ENCODE measurements at places on chromosomes 12 and 14.

DNA sequence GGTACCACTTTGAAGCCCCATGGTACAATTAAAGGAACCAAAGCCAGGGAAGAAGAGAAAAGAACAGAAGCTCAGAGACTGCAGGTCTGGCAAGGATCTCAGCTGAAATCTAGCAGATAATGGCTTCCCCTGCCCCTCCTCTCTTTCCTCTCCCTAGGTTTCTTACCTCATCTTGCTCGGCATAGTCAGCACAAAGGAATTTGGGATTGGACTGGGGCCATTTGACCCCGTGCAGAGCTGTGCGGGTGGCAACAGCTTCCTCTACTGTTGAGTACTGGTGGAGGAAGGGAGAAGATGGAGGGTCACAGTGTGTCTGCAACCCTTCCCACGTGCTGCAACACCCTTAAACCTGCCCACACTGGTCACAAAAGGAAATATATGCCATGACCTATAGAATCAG is 4.7 kb upstream of the CDH24 start:
- DNase-seq, result peak; percentile 93

DNA sequence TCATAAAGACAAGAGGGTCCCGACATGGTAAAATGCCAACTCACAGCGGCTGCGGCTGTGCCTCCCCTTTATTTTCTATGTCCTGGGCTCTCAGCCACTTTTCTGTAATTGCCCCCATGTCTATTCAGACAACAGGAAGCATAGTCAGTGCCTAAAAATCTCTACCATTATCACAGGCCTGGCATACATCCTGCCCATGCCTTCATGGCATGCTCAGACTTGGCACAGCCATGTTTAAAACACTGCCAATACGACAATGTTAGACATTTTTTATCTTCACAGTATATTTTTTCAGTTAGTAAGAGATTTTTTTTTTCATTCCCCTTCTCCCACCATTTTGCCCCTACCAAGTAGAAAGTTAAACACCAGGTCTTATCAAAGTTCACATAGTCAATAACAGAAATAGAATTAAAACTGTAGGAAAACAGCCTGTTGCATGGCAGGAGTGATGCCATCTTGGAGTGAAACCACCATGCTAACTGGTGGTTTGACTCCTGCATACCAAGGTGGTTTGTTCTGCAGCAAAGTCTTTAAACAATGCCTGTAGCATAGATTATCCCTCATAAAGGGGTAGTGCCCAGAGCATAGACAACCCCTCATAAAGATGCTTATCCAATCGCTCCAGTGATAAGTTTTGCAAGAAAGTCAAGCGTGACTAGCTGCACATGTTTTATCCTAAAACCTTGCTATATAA is 18.9 kb upstream of the CERS5 start:
- DNase-seq, result peak; percentile 88

DNA sequence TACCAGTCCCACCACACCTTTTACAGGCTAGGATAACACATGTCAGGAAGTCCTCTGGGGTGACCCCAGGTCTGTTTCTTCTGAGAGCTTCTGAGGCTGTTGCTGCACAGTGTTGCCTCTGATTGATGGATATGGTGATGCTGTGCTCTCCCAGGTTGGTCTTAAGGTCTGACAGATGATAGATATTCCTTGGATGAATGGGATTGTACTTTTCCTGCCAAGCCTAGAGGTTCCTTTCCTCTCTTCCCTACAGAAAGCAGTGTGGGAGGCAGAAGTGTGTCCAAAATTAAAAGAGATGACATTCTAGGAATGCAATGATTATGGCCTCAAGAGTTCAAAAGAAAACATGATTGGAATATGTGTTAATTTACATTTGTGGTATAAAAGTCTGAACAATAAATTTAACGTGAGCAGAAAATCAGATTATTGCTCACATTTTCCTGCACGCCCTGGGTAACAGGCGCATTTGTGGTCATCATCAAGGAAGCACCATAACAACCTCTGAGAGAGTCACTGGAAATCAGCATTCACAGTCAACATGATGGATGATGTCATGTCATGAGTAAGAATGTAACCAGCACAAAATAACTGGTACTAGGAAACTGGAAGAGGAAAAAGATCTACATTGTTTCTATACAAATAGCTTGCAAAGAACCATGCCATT is 73.7 kb downstream of the BBS10 start:
- DNase-seq, result peak; percentile 64

- DNase-seq, result peak; percentile 4
Measured at GRCh38 chr14:38309522-38310277, 53.8 kb upstream of the CLEC14A start.

- DNase-seq, result no peak
Measured at GRCh38 chr12:107512391-107512790, 173.2 kb upstream of the PWP1 start.

DNA sequence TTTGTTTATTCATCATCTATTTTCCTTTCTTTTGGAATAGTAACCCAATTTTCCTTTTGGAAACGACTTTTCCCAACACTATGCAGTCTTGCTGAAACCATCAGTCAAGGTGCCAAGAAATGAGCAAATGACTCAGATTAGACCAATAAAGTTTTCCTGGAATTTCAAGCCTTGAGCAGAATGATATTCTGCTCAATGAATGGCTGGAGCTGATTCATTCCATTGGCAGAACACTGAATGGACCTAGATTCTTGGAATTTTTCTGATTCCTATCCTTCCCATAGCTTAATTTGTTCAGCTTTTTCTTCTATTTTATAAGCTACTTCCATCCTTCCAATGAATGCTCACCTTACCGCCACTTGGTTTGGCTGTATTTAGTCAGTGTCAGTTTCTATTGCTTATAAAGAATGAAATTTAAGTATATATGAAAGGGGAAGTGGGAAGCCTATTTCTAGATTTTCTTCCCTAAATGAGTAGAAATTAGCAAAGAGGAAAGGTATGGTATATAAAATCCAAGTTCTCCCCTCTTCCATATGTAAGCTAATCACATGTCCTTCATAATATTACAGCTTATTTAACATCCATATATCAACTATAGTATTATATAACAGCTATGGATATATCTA is 89.0 kb downstream of the C14orf39 start:
- no peak for DNase-seq

DNA sequence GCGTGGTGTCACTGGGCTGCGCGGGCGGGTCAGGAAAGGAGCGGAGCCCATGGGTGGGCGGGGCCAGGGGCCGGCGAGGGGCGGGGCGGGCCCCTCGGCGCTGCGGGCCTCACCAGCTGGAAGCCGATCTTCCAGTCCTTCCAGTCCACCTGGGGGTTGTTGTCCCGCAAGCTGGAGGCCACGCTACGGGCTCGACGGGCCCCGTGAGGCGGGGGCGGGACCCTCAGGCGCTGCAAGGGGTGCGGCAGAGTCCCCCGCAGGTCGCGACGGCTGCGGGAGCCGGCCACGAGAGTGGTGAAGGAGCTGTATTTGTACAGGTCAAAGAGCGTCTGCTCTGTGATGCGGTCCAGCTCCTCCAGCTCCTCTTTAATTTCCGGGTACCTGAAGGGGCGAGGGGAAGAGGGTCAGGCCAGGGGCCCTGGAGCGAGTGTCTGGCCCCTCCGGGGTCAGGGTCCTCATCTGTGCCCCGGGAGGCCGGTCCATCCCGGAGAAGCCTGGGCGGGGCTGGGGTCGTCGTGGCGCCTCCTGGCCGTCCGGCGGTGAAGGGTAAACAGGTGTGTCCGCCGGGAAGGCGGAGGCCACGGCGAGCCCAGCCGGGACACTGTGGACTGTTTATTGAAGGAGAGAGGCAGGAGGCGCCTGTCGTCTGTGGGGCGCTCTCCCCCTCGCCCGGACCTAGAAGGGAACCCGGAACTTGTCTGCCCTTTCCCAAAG is 11.9 kb downstream of the SCNN1A start:
- peak; percentile 65 for DNase-seq

DNA sequence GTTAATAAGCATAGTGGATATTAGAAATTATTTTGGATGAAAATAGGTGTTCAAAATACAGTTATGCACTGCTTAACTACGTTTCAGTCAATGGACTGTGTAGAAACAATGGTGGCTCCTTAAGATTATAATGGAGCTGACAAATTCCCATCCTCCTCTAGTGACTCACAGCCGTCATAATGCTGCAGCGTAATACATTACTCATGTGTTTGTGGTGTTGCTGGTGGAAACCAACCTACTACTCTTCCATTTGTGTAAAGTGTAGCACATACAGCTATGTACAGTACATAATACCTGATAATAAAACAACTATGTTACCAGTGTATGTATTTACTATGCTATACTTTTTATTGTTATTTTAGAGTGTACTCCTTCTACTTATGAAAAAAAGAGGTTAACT is 111.2 kb upstream of the TMCC3 start:
- DNase-seq, result peak; percentile 94

GRCh38 chr14:76390621-76391020 is 14.7 kb downstream of the ESRRB start:
- no peak for DNase-seq

DNA sequence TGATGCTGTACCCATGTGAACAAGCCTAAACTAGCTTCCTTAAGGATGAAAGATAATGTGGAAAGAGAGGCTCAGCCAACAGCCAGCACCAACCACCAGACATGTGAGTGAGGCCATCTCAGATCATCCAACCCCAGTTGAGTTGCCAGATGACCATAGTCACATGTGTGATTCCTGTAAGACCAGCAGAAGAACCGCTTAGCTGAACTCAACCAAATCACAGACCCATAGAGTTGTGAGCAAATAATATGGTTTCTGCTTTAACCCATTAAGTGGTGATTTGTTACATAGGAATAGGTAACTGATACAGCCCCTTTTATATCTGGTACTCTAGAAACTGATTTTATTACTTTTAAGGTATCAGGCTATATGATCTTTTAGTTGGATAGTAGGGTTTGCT is 17.6 kb upstream of the ELK3 start:
- DNase-seq, result no peak

- no peak for DNase-seq
Measured at GRCh38 chr12:56978397-56979138, 21.2 kb upstream of the RDH16 start.

- DNase-seq, result peak; percentile 7
Measured at GRCh38 chr12:22627371-22627770, 2.4 kb downstream of the ETNK1 start.

DNA sequence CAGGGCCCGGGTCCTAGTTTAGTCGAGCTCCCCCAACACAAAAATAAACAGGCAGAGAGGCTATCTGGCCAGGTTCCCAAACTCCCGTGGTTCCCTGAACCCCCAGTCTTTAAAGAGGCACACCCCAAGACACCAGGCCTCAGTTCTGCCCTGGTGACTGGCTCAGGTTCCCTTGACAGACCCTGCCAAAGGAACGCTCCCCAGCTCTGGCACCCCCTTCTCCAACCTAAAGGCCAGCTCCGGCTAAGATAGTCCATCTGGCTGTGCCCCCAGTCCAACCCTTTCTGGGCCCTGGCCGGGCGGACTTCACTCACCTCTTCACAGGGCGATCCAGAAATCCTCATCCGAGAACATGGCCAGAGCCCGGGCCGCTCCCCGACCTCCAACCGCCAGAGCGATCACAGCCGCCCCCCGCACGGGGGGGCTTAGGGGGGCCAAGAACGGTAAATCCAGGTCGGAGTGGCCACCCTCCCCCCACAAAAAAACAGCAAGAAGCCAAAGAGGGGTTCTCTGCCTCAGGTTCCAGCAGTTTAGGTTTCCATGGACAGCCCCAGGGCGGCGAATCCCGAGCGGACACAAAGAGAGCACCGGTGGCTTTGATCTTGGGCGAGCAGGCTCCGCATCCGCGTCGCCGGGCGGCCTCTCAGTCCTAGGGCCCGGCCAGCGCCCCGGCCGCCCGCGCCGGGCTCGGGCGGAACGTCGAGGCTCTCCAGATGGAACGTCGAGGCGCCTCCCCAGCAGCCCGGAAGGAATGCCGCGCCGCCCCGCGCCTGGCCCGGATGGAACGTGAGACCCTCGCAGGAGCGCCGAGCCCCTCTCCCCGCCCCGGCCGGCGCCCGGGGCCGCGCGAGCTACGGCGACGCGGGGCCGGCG is 1.1 kb downstream of the KMT2D start:
- DNase-seq, result peak; percentile 26

DNA sequence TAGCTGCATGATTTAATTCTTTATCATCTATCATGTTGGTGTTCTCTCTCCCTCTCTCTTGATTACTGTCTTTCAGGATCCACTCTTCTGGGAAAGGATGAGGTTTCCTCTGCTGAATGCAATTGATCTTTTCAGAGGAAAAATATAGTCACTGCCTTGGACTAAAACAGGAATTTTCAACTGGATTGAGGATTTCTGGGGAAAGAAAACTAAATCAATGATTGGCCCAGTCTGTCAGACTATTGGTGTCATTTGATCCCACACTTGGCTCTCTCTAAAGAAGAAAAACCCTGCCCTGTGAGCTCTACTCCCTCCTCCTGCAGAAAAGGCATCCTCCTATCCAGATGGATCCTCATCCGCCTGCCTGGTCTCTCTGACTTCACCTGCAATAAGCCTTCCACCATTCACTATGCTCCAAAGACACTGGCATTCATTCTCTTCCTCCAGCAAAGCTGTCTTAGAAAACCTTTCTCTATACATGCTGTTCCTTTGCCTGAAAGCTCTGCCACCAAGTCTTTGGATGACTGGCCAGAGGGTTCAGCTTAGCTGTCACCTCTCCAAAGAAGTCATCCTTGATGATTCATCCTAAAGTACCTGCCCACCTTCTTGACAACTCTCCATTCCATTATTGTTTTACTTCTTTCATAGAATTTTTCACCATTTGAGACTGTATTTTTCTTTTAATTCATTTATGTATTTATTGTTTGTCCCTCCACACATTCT is 127.7 kb upstream of the CAND1 start:
- DNase-seq, result no peak

- DNase-seq, result no peak
Measured at GRCh38 chr12:93173178-93173957, 204.4 kb upstream of the NUDT4 start.

- no peak for DNase-seq
Measured at GRCh38 chr12:42730291-42730690, 140.7 kb upstream of the PRICKLE1 start.

DNA sequence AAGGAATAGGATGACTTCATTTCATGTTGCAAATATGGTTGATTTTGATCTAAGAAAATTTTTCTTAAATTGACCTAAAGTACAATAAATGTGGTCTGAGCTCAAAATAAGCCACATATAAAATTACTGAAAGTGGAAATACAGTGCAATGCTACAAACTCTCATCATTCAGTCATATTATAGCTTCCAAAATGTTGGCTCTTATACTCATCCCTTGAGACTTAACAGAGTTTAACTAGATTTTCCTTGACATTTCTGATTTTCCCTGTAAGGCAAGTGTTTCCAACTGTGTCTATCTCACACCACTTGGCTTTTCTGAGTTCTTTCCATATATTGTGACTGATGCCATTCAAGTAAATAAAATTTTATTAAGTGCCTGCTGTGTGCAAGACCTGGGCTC is 123.7 kb upstream of the NTF3 start:
- DNase-seq, result no peak

- no peak for DNase-seq
Measured at GRCh38 chr12:92621833-92622232, 81.0 kb upstream of the PLEKHG7 start.

- no peak for DNase-seq
Measured at GRCh38 chr14:69685218-69685616, 73.8 kb downstream of the SUSD6 start.
